ENCODE measurements at places on chromosomes 1 and 21. TPM values are rescaled to one million over a fixed set of nuclear protein-coding genes. Genes with fewer than 3 reads are reported as not detected.

The TBX19 gene
- total RNA-seq: 0.47 TPM

The DDAH1 gene
- total RNA-seq: 97.5 TPM

The EPHA2 gene
- 51.0 TPM for total RNA-seq

The OR2L3 gene
- not detected for total RNA-seq

DNA sequence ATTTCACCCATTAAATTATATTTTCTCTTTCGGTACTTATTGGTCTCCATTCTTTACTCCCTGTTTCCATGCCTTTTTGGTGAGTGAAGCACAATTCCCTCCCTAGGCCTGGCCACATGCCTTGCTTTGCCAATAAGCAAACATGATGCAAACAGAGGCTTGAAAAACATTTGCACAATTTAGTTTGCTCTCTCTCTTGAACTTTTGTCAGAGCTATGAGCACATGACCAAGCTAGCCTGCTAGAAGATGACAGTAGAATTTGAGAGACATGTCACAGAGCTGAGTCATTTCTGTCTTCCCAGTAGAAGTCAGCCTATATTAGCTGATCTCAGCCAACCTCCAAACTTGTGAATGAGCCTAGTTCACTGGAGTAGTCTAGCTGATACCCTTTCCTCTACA, 24.6 kb downstream of the ANGPTL3 start:
- peaks cover 4% of the 10 kb centered on the region for H3K36me3 ChIP-seq
- no peak overlapping the region for H3K4me3 ChIP-seq
- DNase-seq: peak; percentile 47

- H3K27me3 ChIP-seq: no peaks in the 10 kb centered on the region
- H3K4me1 ChIP-seq: no peaks in the 10 kb centered on the region
- DNase-seq: no peak
- no peaks in the 10 kb centered on the region for H3K36me3 ChIP-seq
- H3K4me3 ChIP-seq: no peak overlapping the region
These were observed 419.4 kb downstream of the GPATCH2 start for GRCh38 chr1:217211486-217211885.
